ENCODE measurements at places on chromosomes 2 and 18. TPM values are rescaled to one million over a fixed set of nuclear protein-coding genes. Genes with fewer than 3 reads are reported as not detected.

The MAP3K19 gene
- total RNA-seq: not detected

The NBEAL1 gene
- 45.6 TPM for total RNA-seq

The BZW1 gene
- total RNA-seq: 390 TPM

The DSC2 gene
- 11.1 TPM for total RNA-seq

The DRC1 gene
- not detected for total RNA-seq

The TRIM43 gene
- total RNA-seq: not detected

The ADAM23 gene
- 0.19 TPM for total RNA-seq

The ESPNL gene
- total RNA-seq: 0.68 TPM

The FOXD4L1 gene
- not detected for total RNA-seq

The ASXL3 gene
- 0.65 TPM for total RNA-seq

The UGT1A8 gene
- total RNA-seq: not detected

The ATF2 gene
- total RNA-seq: 52.9 TPM
